Fibroblast of villous mesenchyme (primary cell): ENCODE measurements at places on chromosomes 3 and 15.
A peak's percentile ranks its signal among the peaks of the same experiment; 100 is the strongest.

DNA sequence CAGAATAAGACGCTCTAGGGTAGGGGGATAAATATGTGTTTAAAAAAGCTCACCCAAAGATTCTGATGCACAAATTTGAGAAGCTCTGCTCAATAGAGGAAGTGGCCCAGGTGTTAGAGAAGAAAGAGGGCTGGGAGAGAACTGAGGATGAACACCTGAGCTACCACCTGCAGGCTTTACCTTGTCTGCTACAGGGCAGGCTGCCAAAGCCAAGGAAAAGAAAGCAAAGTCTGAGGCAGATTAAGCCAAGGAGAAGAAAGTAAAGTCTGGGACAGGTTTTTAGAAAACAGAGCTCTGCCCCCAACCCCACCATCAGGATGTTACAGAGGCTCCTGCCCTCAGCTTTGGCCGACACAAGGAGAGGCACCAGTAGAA is 92.9 kb downstream of the THRB start:
- no peak for DNase-seq

DNA sequence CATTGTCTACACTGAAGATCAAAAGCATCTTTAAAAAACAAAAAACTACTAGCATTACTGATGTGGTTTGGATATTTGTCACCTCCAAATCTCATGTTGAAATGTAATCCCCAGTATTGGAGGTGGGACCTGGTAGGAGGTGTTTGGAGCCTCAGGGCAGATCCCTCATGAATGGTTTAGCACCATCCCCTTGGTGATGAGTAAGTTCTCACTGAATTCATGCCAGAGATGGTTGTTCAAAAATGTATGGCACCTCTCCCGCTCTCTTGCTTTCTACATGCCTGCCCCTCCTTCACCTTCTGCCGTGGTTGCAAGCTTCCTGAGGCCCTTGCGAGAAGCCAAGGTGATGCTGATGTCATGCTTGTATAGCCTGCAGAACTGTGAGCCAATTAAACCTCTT is 136.6 kb upstream of the FHIT start:
- DNase-seq = no peak

GRCh38 chr3:2623436-2623835 is 486.7 kb downstream of the IL5RA start:
- peak; percentile 81 for DNase-seq

DNA sequence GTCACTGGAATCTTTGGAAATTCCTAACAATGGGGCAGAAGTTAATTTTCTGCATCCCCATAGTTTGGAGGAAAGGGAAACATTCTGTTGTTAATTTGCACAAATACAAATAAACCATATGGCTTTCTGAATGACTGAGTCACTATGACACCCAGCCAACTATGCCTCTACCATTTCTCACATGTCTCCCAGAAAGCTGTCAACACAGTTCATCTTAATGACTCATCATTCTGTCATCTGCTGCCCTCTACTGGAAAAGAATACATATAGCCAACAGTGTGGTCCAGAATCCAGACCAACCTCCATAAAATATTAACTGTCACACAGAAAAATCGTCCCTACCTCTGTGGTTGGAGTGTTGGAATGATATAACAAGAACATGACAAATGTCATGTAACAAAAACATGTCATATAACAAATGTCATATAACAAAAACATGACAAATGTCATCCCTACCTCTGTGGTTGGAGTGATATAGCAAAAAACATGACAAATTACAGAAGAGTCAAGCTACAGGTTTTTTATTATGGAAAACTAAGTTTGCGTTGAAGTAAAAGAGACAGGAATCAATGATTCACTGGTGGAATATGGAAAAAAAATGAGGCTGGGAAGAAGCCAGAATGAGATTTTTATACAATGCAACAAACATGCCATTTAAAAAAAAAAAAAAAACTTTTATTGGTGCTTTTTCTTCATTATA is 47.7 kb upstream of the GYG1 start:
- DNase-seq = peak; percentile 83

- peak; percentile 27 for DNase-seq
These were observed 734.2 kb upstream of the ALCAM start for GRCh38 chr3:104632521-104632920.

- DNase-seq = no peak
These were observed 1.1 kb downstream of the RCCD1 start for GRCh38 chr15:90955624-90956273.

- DNase-seq = no peak
These were observed 222.3 kb upstream of the CMC1 start for GRCh38 chr3:28018925-28019718.

- DNase-seq = no peak
These were observed 692.0 kb downstream of the NLGN1 start for GRCh38 chr3:174089592-174089991.

DNA sequence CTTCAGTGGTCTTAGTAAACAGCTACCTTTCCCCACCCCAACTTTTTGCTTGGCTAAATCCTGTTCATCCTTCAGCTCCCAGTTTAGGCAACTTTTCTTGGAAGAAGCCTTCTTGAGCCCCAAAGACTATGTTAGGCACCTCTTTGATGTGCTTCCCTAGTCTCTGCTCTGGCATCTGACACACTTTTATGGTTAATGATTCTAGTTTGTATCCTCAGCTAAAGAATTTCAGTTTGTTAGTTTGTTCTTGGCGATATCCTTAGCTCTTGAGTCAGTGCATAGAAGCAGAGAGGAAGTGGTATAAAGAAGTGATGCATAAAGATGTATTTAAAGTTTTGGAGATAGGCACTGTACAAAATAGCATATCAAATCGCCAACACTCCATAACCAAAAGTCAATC is 168.4 kb downstream of the WDR72 start:
- no peak for DNase-seq

GRCh38 chr3:59798372-59799086 is 748.7 kb upstream of the CFAP20DC start:
- no peak for DNase-seq

- no peak for DNase-seq
These were observed 13.6 kb upstream of the CSK start for GRCh38 chr15:74768099-74768770.

DNA sequence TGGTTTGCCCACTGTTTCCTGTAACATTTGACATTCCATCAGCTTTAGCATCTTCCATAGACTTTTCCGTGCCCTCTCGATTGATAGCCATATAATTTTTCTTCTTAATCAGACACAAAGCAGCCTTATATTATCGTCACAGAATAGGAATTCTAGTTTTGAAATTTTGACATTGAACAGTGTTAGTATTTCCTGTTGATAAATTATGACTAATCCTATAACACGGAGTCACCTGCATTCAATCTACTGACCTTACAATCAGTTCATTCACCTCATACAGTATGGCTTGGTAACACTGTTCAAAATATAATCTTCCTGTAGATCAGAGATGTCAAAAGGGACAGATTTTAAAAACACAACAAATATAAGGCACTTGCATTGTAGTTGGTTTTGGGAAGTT is 423.7 kb downstream of the C3orf38 start:
- no peak for DNase-seq

DNA sequence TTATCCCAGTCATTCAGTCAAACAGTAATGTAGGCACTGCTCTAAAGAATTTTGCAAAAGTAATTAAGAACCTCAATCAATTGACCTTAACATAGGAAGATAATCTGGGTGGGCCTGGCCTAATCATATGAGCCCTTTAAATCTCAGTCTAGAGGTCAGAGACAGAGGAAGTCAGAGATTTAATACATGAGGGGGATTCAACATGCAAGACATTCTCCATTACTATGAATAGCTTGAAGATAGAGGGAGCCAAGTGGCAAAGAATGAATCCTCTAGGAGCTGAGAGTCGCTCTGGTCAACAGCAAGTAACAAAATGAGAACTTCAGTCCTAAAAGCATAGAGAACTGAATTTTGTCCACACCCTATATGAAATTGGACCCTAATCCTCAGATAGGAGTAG is 39.0 kb upstream of the MBNL1 start:
- no peak for DNase-seq

DNA sequence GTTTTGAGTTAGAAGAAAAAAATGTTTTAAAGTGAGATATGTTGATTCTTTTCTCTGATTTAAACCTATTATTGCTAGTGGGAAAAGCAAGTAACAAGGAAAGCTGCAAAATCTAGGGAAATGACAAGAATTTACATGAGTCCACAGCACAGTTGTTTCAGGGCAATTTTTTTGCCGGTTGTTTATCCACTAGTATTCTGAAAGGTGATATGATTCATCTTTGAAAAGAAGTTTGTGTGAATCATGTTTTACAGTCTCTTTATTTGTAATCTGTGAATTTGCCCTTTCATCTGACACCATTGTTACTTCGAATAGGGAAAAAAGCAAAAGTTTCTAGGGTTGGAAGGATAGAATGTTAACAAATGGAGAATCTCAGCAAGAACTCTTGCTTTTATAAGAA is 894.7 kb downstream of the OTOL1 start:
- peak; percentile 43 for DNase-seq

DNA sequence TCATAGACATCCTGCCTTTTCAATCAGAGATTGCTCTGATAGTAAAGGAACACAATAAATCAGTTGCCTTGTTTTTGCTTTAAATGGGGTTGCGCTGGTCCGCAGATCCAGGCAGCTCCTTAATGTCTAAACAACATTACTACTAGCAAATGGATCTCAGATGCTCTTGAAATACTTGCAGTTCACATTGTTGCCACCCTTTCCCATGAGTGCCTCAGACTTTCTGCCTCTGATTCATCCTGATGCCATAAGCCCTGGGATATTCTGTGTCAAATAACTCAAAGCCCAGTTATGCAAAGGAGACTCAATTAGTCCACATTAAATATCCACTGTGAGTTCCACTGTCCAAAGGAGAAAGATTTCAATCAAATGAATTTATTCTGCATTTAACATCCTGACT is 196.7 kb downstream of the PLCH1 start:
- peak; percentile 21 for DNase-seq

- no peak for DNase-seq
These were observed 197.1 kb upstream of the KBTBD8 start for GRCh38 chr3:66800941-66801545.

DNA sequence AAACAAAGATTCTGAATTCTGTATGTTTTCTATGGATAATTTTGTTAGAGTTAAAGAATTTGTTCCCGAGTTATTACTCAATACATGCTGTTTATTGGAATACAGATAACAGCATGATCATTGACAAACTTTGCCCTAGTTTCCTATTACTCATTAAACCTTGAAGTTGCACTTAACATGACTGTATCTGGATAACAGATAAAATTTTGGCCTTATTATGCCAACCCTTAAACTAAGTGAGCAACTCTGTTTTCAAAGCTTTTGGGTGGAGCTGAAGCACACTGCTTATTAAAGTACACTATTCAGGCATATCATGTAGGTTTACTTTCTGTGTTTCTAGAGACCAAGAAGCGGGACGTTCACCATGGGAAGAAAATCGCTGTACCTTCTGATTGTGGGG is at the start of gene AADAC:
AADAC (plus strand) TSS at position 318 of the 400 bp plus-strand sequence; CDS start at position 365, 47 bp downstream.
- DNase-seq = peak; percentile 66

- DNase-seq = no peak
These were observed 36.4 kb downstream of the UBP1 start for GRCh38 chr3:33403756-33404155.

GRCh38 chr3:123111640-123112039 is 44.8 kb downstream of the PDIA5 start:
- no peak for DNase-seq

DNA sequence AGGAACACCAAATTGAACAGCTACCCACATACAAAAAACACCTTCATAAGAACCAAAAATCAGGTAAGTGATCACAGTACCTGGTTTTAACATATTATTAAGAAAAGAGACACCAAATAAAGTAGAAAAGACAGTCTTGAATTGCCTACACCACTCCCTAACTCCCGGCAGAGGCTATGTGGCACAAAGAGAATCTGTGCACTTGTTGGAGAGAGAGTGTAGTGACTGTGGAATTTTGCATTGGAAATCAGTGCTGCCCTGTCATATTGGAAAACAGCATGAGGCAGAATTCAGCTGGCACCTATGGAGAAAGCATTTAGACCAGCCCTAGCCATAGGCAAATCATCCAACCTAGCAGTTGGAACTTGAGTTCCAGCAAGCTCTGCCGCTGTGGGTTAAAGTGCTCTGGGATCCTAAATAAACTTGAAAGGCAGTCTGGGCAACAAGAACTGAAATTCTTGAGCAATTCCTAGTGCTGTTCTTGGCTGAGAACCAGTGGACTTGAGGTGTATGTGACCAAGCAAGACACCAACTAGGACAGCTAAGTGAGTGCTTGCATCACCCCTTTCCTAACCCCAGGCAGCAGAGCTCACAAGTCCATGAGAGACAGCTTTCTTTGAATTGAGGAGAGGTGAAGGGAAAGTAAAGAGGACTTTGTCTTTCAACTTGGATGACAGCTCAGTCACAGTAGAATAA is 969.6 kb upstream of the ALCAM start:
- DNase-seq = no peak

DNA sequence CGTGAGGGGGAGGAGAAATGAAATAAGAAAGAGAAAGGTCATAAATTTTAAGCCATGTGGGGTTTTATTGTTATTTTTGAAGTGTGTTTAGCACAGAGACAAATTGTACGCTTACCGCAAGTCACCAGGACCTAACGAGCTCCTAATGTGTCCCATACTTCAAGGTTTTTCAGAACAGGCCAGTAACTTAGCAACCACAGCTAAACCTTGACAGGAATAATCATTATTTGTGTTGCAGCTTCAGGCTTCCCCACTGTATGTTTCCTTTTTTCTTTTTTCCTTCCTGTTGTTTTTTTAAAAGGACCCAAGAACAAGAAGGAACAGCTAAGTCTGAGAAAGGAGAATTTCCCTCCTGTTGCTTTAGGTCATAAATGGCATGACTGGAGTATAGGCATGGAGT is 160.8 kb downstream of the TUSC7 start:
- no peak for DNase-seq

DNA sequence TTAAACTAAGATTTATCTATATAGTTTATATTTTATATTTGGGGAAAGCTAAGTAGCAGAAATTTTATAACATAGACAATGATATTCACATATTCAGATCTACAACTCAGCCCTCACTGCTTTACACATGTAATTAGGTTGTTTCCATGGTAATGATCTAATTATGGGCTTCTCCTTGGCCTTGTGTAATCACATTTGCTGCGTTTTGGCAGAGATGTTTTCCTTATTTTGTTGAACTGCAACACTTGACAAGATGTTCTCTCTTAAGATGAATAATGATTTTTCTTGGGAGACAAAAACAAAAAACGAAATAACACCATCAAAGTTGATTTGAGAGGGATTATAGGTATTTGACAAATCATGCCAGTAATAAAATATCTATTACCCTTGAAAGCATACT is 635.6 kb upstream of the TBL1XR1 start:
- DNase-seq = peak; percentile 56

- peak; percentile 7 for DNase-seq
These were observed 111.4 kb downstream of the OPA1 start for GRCh38 chr3:193704431-193704830.

DNA sequence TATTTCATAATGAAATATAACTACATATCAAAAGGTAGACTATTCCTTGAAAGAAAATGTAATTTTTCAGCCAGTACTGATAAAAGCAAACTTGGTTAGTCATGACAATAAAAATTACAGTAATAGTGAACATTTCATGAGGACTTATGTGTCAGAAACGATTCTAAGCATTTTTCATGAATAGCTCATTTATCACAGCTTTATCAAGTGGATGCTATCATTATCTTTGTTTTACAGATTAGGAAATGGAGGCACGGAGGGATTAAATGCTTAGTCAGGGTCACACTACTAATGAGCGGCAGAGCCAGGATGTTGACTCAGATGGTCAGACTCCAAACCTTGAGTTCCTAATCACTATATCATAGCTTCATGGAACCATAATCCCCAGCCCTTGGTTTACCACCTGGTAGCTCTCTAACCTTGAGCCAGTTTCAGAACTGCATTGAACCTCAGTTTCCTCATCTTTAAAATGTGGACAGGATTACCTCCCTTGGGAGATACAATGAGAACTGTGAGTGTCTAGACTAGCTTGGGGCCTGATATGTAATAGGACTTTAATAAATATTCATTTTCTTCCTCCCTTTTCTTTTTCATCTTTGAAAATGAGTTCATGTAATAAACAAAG is 85.4 kb downstream of the TNIK start:
- peak; percentile 88 for DNase-seq
